ENCODE measurements at places on chromosomes 1 and 21. TPM values are rescaled to one million over a fixed set of nuclear protein-coding genes. Genes with fewer than 3 reads are reported as not detected.

Gene RHBDL2
- not detected for total RNA-seq

Gene TAS1R1
- not detected for total RNA-seq

Gene MEX3A
- 19.8 TPM for total RNA-seq

Gene VTCN1
- total RNA-seq: not detected

Gene ACKR1
- total RNA-seq: not detected

Gene MMP23B
- total RNA-seq: 4.8 TPM

Gene HES3
- not detected for total RNA-seq

Gene GSTM1
- 6.4 TPM for total RNA-seq

Gene PYCR2
- 59.3 TPM for total RNA-seq

Gene ZBED6
- 44.4 TPM for total RNA-seq

Gene UBL4B
- not detected for total RNA-seq

Gene YBX1
- total RNA-seq: 529 TPM

Gene FAM163A
- not detected for total RNA-seq

Gene TNFRSF1B
- 7.4 TPM for total RNA-seq

Gene CFHR3
- 0.42 TPM for total RNA-seq

Gene ASCL5
- total RNA-seq: not detected

Gene ADAMTS4
- 1.2 TPM for total RNA-seq

Gene OR2AK2
- not detected for total RNA-seq

Gene PFKFB2
- total RNA-seq: 15.8 TPM

Gene UMODL1
- 0.68 TPM for total RNA-seq

Gene SLC2A5
- total RNA-seq: 0.39 TPM

Gene ERMAP
- 13.8 TPM for total RNA-seq

Gene MCM3AP
- 105 TPM for total RNA-seq

Gene SERPINC1
- total RNA-seq: not detected

Gene TCHH
- not detected for total RNA-seq

Gene SLC30A10
- total RNA-seq: not detected

Gene TNFSF4
- total RNA-seq: 0.57 TPM

Gene OR2T33
- total RNA-seq: not detected

Gene C8A
- not detected for total RNA-seq

Gene CELSR2
- 10.5 TPM for total RNA-seq

Gene TTC39A
- total RNA-seq: 1.3 TPM

Gene CATSPERE
- 1.2 TPM for total RNA-seq

Gene LINGO4
- total RNA-seq: not detected

Gene MFAP2
- total RNA-seq: 172 TPM

Gene SPRR2F
- total RNA-seq: not detected

Gene SHISA4
- total RNA-seq: 31.4 TPM

Gene WDR64
- total RNA-seq: not detected

Gene SPAG17
- total RNA-seq: not detected

Gene GUCA2B
- not detected for total RNA-seq

Gene TFF2
- not detected for total RNA-seq

Gene KCNT2
- 26.2 TPM for total RNA-seq

Gene RUNX3
- total RNA-seq: not detected

Gene SLC22A15
- 4.5 TPM for total RNA-seq

Gene RNF11
- total RNA-seq: 102 TPM

Gene NGF
- total RNA-seq: 19.6 TPM

Gene HCRTR1
- total RNA-seq: 0.50 TPM

Gene TMCO1
- 103 TPM for total RNA-seq

Gene GBP5
- not detected for total RNA-seq

Gene FAM177B
- not detected for total RNA-seq

Gene LHX8
- not detected for total RNA-seq

Gene GIPC2
- 0.08 TPM for total RNA-seq

Gene OLFML2B
- 66.7 TPM for total RNA-seq

Measured in osteocyte (in vitro differentiated cells).